Fibroblast of skin of scalp (primary cell): ENCODE measurements at places on chromosomes 1 and 21.

DNA sequence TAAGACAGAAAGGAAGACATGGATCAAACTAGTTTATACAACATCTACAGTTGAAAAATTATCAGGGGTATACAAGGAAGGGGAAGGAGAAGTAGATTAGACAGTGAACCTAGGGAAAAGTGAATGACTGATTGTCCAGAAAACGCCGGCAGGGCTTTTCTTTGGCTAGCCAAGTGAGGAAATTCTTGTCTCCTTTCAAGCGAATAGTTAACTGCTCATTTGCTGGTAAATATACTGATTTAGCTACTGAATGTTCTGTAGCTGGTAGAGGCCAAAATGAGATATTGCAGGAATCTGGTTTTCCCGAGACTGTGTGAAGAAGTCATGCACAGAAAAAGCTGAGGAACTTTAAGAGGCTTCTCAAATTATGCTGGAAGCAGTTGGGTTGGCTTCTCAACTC is 128.5 kb upstream of the ZNHIT6 start:
- no peak for DNase-seq

GRCh38 chr1:24048205-24048869 is 63.6 kb downstream of the MYOM3 start:
- peak; percentile 17 for DNase-seq

GRCh38 chr1:152996633-152997400 is 4.7 kb upstream of the SPRR3 start:
- no peak for DNase-seq

GRCh38 chr1:121558514-121558913 is 373.7 kb downstream of the SRGAP2C start:
- DNase-seq = peak; percentile 91

DNA sequence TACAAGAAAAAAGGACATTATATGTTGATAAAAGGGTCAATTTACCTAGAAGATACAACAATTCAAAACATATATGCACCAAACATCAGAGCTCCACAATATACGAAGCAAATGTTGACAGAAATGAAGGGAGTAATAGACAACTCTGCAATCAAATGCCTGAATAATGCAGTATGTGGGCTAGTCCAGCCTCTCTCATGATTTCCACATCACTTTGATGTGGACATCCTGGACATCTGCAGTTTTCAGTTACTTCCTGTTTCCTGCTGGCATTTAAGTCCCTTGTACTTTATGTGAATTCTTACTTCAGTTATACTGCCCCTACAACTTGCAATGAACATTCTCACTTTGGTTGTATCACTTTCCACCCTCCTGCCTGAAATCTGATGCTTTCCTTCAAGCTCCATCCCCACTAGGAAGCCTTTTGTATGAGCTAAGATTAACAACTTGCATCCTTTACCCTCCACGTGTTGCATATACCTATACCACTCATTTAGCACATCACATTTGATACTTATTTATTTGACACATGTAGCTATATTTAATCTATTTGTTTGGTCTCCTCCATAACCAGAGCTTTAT is 36.7 kb downstream of the DISC1 start:
- DNase-seq = no peak

DNA sequence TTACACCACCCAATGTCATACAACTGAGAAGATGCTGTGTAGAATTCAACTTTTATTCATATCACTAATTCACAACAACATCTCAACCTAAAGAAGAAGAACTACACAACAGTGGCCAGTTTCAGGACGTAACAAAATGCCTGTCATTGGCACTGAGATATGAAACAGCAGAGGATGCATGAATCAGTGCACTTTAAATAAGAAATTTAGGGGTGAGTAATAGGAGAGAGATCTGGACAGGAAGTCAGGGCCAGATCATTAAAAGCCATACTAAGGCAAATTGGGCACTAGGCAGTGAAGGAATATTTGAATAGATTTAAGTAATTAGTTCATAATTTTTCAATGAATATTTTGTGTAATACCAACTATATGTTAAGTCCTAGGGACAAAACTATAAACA is 510.5 kb downstream of the PLPP3 start:
- DNase-seq = peak; percentile 55

DNA sequence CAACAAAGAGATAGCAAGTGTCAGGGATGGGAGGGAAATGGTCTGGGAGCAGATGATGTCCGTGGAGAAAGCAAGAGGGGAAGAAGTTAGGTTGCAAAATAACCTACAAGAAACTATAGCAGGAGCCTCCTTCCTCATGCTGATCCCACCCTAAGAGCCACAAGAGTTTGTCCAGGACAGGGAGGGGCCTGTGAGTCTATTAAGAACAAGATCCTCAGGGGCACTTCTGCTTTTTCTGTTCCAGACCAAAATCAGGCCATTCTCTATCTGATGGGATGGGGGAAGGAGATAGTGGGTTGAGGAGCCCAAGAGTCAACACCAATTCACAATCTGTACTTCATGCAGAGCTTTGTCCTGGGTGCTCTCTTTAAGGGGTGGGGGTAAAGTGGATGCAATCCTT is 7.7 kb upstream of the ATP1A4 start:
- no peak for DNase-seq

- no peak for DNase-seq
These were observed 48.6 kb downstream of the ACOT7 start for GRCh38 chr1:6345009-6345408.

- peak; percentile 72 for DNase-seq
These were observed 30.5 kb downstream of the SIPA1L2 start for GRCh38 chr1:232599178-232600041.

DNA sequence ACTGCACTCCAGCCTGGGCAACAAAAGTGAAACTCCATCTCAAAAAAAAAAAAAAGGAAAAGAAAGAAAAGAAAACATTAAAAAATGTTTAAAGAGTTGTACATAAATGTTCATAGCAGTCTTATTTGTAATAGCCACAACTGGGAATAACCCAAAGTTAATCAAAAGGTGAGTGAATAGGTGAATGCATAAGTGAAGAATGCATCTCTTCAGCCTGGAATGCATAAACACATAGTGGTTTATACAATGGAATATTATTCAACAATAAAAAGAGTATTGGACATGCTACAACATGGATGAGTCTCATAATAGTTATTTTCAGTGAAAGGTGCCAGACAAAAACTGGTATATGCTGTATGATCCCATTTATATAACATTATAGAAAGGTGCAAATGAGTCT is 18.1 kb downstream of the LDLRAD1 start:
- DNase-seq = no peak

- no peak for DNase-seq
These were observed 1.6 kb downstream of the POMGNT1 start for GRCh38 chr1:46196609-46197008.

- DNase-seq = no peak
These were observed 18.7 kb upstream of the MTF1 start for GRCh38 chr1:37878071-37878470.

DNA sequence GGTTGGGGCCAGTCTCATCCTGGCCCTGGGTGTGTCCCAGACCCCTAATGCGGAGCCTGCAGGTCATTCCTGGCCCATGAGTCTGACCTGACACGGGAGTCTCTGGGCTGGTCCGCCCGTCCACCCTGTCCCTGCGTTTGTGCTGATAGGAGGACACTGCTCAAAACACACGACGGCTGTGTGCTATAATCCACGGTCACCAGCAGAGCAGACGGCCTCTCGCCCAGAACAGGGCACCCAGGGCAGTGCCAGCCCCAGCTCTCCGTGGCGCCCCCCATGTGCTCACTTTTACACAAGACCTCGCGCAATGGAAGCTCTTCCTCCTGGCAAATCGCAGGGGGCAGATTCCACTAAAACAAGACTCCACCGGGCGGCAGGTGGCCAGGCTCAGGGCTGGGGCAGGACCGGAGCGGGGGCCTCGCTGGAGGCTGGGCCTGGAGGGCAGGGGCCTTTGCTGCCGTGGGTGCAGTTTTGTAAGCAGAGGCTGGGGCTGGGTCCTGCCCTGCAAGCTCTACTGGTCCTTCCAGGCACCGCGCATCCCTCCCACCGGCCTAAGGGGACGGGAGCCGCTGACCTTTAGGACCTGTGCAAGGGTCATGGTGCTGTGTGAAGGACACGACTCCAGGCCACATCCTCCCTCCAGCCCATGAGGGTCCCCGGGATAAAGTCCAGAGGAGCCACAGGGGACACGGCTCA is 10.6 kb upstream of the SLC19A1 start:
- DNase-seq = no peak

- no peak for DNase-seq
These were observed 9.4 kb downstream of the CNR2 start for GRCh38 chr1:23903754-23904153.

DNA sequence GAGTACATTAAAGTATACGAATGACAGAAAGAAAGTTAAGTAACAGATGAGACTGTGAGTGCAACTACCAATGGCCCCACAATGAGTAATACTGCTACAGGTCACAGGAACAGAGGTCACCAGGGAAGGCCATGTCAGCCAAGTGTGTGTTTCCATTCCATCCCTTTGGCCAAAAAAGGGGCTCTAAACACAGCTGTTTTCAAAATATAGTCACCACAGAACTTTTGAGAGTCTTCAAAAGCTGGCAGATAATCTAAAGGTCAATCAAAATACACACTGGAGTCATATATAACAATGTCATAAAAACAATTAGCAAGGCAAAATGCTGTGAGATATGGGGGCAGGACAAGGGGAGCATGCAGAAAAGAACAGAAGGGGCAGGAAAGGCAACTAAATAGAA is 10.2 kb downstream of the USP24 start:
- DNase-seq = no peak

- no peak for DNase-seq
These were observed 92.2 kb upstream of the QSOX1 start for GRCh38 chr1:180062452-180062971.

DNA sequence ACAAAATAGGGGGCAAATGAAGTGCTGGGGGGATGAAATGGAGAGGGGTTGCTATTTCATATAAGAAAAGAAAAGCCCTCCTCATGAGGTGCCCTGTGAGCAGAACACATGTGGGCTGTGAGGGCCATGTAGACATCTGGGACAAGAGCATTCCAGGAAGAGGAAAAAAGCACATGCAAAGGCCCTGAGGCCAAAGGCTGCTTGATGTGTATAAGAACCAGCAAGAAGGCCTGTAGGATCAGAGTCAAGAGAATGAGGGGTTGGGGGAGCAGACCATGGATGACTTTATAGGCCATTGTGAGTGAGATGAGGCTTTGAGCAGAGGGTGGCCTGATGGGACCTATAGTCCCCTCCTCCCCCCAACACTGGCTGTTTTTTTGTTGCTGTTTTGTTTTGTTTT is 7.7 kb upstream of the RAB4A start:
- no peak for DNase-seq

GRCh38 chr1:83102630-83103071 is 896.3 kb downstream of the TTLL7 start:
- peak; percentile 93 for DNase-seq

GRCh38 chr1:156926175-156926574 is 5.7 kb downstream of the LRRC71 start:
- DNase-seq = peak; percentile 86

DNA sequence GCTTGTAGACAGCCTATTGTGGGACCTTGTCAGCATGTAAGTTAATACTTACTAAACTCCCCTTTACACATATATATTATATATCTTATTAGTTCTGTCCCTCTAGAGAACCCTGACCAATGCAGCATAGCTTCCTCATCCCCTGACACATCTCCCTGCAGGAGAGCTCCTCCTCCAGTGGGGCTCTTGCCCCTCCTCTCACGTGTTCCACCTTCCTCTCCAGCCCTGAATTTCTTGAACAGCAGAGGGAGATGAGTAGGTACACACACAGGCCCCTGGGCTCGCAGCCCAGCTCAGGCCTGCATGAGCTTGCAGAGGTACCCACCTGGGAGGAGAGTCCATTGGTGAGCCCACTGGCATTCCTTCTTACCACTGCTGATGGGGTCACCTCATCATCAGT is 27.3 kb upstream of the GOLT1A start:
- DNase-seq = no peak

DNA sequence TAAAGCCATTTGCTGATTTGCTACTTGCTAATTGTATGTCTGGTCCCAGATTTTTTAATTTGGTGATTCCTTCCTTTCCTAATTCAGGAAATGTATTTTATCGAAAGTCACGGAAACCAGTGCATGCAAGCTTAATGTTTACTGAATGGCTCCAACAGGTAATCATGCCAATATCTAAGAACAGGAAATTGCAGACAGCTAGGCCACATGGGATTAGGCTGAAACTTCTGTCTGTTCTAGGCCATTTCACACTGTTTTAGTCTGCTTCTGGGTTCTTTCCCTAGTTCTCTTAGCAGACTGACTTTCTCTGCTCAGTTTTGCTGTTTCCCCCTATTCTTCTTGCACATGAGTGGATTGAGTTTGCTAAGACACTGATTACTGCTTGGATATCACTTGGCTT is 111.4 kb downstream of the NTNG1 start:
- DNase-seq = no peak

GRCh38 chr1:234676103-234676594 is 66.2 kb upstream of the IRF2BP2 start:
- peak; percentile 80 for DNase-seq

GRCh38 chr1:10687782-10688408 is 108.6 kb downstream of the CASZ1 start:
- peak; percentile 68 for DNase-seq

- DNase-seq = no peak
These were observed 27.2 kb upstream of the NFIA start for GRCh38 chr1:61055110-61055614.

GRCh38 chr1:235841938-235842545 is 24.7 kb downstream of the LYST start:
- DNase-seq = no peak
